ENCODE measurements at places on chromosomes 12 and 14. TPM values are rescaled to one million over a fixed set of nuclear protein-coding genes. Genes with fewer than 3 reads are reported as not detected.

- DNase-seq = no peak
These were observed 59.4 kb upstream of the AMIGO2 start for GRCh38 chr12:47139000-47139681.

CORO1C gene
- total RNA-seq = 70.9 TPM

GON7 gene
- 12.4 TPM for total RNA-seq

AQP6 gene
- total RNA-seq = not detected

DNA sequence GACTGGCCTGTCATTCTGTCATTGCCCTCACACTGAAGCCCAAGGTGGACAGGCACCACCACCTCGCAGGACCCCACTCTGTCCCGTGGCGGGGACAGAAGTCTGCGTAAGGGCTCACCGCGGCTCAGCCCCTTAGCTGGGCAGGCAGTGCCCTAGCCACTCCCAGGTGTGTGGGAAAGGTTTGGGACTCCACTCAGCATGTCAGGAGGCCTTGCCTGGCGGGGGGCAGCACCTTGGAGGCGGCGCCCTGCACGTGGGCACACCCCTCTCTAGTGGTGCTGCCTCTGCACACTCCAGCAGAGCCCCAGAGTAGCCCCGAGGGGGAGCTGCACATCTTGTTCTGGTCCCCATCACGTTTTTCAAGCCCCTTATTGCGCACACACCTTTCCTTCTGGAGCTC, 35.6 kb downstream of the FIGNL2 start:
- DNase-seq = no peak

Measured in activated CD4-positive, alpha-beta memory T cell treated with anti-CD3 and anti-CD28 coated beads for 36 hours (primary cell).